Thoracic aorta (tissue), 2 donors: ENCODE measurements at places on chromosomes 6 and 20.

DNA sequence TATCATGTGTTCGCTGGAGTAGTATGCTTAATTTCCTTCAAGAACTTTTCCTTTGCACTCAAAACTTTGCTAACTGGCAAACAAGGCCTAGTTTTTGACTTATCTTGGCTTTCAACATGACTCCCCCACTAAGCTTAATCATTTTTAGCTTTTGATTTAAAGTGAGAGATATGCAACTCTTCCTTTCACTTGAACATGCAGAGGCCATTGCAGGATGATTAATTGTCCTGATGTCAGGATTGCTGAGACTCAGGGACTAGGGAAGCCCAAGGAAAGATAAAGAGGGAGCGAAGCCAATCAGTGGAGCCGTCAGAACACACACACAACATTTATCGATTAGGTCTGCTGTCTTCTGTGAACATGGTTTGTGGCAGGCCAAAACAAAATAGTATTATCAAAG, 491.4 kb downstream of the CBLN4 start:
- DNase-seq, result no peak

GRCh38 chr6:48139818-48140614, 29.0 kb upstream of the PTCHD4 start:
- DNase-seq, result no peak

DNA sequence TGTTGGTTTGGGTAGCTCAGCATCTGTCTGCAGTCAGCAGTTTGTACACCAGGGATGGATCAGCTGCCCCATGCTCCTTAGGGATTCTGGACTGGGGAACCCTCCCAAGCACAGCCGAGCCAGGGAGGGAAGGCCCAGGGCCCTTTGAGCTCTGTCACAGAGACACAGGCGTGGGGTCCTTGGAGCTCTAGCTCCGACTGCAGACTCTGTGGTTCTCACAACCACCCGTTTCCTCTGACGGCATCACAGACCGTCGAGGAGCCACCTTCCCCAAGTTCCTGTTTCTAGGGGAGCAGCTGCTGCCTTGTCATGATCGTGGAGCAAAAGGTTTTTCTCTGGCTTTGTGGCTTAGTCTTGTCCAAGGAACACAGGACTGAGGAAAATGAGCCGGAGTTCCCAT, at the start of gene SLA2:
SLA2 (minus strand) TSS at position 199 of the 400 bp plus-strand sequence. CDS start 4,861 bp downstream, outside the sequence.
- DNase-seq, result no peak

- DNase-seq, result no peak
Observed at GRCh38 chr20:31881945-31882344, 11.5 kb downstream of the TTLL9 start.

DNA sequence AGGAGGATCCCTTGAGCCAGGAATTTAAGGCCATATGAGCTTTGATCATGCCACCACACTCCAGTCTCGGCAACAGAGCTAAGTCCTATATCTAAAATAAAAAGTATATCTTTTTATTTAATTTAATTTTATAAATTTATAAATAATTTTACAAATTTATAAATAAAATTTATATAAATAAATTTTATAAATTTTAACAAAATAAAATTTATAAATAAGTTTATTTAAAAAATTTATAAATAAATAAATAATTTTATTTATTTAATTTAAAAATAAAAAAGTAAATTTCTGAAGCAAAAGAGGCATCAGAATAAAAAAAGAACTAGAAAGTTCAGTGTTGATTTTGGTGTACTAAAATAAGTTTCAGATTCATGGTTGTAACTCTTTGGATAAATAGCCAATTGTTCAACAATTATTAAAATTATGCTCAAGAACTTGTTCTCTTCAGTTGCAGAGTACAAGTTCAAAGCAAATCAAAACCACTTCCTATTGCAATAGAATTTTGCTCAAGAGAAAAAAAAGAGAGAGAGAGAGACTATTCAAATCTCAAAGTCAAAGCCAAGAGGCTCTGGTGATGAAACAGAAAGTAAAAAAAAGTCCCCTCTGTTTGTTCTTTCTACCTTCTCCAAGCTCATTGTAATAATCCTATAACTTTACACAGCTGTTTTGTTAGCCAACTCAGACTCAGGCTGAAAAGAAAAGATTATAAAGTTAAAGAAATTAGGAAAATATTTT, 547.5 kb upstream of the ADGRB3 start:
- DNase-seq, result no peak
